H4 (cell line): ENCODE measurements at places on chromosomes 6 and 20. TPM values are rescaled to one million over a fixed set of nuclear protein-coding genes. Genes with fewer than 3 reads are reported as not detected.

ARHGAP18 gene
- total RNA-seq: 8.0 and 8.9 TPM in 2 replicates

TMEM200A gene
- 1.2 and 1.9 TPM in 2 replicates for total RNA-seq

HCRTR2 gene
- total RNA-seq: not detected in 2 replicates

C6orf132 gene
- not detected in 2 replicates for total RNA-seq

PM20D2 gene
- 4.7 and 4.9 TPM in 2 replicates for total RNA-seq

GGT7 gene
- total RNA-seq: 0.76 and 0.99 TPM in 2 replicates

KCNG1 gene
- total RNA-seq: 11.3 and 24.5 TPM in 2 replicates

C6orf52 gene
- 5.0 TPM in 1 of 2 replicates, not detected in the other for total RNA-seq

TMEM63B gene
- 15.8 and 28.6 TPM in 2 replicates for total RNA-seq

EPPIN gene
- not detected in 2 replicates for total RNA-seq

STMN3 gene
- 9.4 and 18.9 TPM in 2 replicates for total RNA-seq

NMBR gene
- not detected in 2 replicates for total RNA-seq

MYLK4 gene
- 0.10 and 0.48 TPM in 2 replicates for total RNA-seq

SGK2 gene
- total RNA-seq: 0.23 TPM in 1 of 2 replicates, not detected in the other

SLC12A5 gene
- total RNA-seq: 0.21 and 4.3 TPM in 2 replicates

HLA-DPB1 gene
- 25.4 and 47.3 TPM in 2 replicates for total RNA-seq

ID4 gene
- total RNA-seq: 4.3 and 5.5 TPM in 2 replicates

GNMT gene
- not detected in 2 replicates for total RNA-seq
